ENCODE measurements at places on chromosomes 4 and X. TPM values are rescaled to one million over a fixed set of nuclear protein-coding genes. Genes with fewer than 3 reads are reported as not detected.

SLC10A4 gene
- 7.9 TPM for polyA plus RNA-seq

STBD1 gene
- polyA plus RNA-seq = 2.1 TPM

APELA gene
- polyA plus RNA-seq = not detected

IRS4 gene
- polyA plus RNA-seq = 4.1 TPM

CXorf49 gene
- polyA plus RNA-seq = not detected

CT45A1 gene
- polyA plus RNA-seq = not detected

GAGE12J gene
- not detected for polyA plus RNA-seq

UXT gene
- polyA plus RNA-seq = 74.6 TPM

PHEX gene
- polyA plus RNA-seq = 0.92 TPM

PLP1 gene
- polyA plus RNA-seq = 1,680 TPM

F8A3 gene
- polyA plus RNA-seq = 7.8 TPM

DNA sequence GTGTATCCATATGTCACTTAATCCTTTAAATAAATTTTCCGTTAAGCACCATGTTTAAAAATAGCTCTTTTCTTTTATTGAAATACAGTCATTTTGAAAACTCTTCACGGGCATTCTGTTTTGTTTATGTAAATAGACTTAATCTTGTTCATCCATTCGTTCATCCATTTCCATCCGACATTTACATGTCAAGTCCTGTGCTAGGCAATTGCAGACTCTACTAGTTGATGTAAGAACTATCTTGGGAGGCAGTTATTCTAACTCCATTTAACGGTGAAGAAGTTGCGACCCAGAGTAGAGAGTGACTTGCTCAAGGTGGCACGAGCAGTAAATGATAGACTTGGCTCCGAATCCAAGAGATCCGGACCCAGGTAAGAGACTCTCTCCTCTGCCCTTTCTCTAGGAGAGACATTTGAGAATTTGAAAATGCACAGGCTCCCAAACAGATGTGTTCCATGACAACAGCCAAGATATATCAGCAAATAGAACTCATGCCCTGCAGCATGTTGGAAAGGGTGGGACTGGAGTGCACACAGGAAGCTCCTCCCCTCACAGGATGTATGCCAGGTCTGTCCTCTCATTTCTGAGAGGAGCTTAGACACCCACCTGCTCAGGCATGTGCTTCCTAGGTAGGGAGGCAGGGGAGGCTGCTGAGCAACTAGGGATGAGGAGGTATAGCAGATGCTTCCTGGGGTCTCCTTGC, 64.5 kb downstream of the DRD5 start:
- DNase-seq = no peak

- DNase-seq = no peak
Measured at GRCh38 chrX:133570549-133570948, 155.3 kb upstream of the GPC4 start.

DNA sequence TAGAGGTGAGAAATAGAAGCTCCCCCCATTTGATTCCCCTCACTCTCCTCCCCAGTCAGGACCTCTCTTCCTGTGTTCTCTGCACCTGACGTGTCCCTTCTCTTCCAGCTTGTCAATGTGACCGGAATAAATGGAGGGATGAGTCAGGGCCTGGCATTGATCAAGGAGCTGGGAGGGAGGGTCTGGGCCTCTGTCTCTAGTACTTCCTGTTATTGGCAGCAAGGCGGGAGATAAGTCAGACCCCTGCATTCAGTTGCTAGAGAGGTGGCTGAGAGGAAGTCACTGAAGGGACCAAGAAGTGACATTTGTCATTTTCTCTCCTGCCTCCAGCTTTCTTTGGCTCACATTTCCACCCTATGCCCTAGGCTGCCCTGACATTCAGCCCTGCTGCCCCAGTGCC, 35.1 kb upstream of the ZNF41 start:
- no peak for DNase-seq

DNA sequence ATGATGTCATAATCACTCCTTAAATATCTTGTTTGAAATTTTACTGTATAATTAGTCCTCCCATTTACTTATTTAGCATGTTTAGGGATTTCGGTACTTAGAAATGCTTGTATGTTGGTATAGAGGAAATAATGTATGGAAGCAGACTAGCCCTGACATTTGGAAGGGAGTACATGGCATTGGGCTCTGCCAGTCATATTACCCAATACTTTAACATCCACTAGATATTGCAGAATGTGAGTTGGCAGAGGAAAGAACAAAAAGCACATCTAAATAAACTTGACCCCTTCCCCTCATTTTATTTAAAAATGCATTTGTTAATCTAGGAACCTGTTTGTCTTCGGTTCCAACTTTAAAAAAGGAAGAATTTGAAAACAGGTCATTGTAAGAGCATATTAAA, 77.8 kb downstream of the RS1 start:
- no peak for DNase-seq

- DNase-seq = no peak
Measured at GRCh38 chrX:70755850-70756249, 152.7 kb downstream of the TEX11 start.

GRCh38 chrX:94454159-94454558, 780.2 kb downstream of the FAM133A start:
- DNase-seq = no peak

DNA sequence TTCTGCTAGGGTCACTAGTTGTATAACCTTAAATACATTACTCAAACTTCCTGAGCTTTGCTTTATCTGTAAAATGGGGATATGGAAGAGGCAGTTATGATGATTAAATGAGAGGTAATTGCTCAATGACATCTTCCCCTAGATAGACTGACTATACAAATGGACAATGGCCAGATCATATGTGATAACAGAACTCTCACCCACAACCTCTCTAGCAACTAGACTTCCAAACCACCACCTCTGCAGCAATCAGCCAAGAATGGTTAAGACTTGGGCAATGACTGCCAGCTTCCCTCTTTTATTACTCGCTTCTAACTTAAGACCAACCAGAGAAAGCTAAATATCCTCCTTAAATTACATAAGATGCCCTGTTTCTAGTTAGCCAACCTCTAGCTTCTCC, 2.9 kb upstream of the SEPSECS start:
- DNase-seq = no peak

- DNase-seq = no peak
Measured at GRCh38 chr4:123283371-123283895, 113.2 kb upstream of the SPRY1 start.

DNA sequence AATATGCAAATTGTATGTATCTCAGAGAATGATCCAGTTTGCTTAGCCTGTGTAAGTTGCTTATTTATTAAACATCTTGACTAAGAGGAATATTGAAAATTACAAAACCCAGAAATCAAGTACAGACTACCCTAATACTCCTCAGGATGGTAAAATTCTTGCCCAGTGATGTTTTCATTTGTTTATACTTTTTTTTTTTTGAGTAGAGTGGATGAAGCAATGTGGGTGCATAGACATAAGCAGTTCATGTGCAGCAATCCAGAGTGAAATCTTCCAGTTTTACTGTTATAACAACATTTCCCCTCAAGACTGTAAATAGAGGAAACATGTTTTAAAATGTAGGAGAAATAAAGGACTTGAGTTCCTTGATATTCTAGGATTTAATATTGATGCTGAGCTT, 4.7 kb downstream of the GLRB start:
- DNase-seq = no peak

GRCh38 chrX:46647251-46647650, 73.7 kb downstream of the CHST7 start:
- DNase-seq = peak; percentile 13

DNA sequence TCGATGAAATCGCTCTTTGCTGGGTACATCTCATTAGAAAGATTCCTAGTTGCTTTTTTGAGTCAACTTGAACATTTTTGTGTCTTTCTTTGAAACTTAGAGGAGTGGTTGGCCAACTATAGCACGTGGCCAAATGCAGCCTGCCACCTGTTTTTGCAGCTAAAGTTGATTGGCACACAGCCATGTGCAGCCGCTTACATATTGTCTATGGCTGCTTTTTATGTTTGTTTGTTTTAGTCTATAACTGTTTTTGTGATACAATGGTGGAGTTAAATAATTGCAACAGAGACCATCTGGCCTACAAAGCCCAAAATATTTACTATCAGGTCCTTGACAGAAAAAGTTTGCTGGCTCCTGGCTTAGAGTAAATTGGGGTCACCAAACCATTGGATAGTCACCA, 86.3 kb downstream of the CLCN4 start:
- no peak for DNase-seq

DNA sequence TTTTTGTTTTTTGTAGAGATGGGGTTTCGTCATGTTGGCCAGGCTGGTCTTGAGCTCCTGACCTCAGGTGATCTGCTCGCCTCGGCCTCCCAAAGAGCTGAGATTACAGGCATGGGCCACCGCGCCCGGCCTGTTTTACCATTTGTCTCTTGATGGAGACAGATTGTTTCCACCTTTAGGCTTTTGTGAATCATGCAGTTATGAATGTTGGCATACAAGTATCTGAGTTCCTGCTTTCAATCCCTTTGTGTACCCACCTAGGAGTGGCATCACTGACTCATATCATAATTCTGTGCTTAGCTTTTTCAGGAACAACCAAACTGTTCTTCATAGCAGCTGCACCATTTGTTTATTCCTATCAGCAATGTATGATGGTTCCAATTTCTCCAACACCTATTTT, 20.2 kb upstream of the MGST2 start:
- no peak for DNase-seq

- DNase-seq = no peak
Measured at GRCh38 chrX:136493011-136493410, 4.4 kb upstream of the HTATSF1 start.

DNA sequence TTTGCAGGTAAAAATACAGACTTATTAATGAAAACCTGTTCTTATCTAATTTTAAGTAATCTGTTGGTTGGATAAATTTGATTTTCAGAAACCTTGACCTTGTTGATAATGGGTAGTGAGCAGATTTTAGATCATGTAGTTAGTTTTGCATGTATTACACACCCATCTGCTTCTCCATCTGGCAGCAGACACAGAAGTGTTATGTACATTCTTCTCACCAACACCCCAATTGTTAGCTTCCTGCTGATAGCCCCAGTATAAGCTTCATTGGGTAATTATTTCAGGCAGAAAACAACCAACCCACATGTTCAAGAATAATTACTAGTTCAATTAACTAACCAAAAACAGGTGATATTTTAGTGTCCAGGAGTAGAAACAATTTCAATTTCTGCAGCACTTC, 1740.5 kb upstream of the AGA start:
- DNase-seq = peak; percentile 65

DNA sequence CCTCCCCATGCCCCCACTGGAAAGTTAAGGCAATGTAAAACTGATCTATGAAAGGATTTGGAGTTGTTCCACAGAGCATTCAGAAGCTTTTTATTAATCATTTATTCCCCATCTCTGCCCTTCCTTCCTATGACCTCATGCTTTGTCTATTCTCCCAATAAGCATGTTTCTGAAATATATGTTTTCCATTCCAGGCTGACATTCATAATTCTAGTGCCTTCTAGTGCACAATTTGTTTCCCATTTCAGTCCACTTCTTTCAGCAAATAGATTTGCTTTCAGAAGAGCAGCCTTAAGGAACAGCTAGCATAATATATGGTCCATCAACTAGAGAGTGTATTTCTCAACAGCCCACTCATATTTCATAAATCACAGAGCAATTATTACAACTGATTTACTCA, 77.1 kb upstream of the ATXN3L start:
- DNase-seq = no peak

DNA sequence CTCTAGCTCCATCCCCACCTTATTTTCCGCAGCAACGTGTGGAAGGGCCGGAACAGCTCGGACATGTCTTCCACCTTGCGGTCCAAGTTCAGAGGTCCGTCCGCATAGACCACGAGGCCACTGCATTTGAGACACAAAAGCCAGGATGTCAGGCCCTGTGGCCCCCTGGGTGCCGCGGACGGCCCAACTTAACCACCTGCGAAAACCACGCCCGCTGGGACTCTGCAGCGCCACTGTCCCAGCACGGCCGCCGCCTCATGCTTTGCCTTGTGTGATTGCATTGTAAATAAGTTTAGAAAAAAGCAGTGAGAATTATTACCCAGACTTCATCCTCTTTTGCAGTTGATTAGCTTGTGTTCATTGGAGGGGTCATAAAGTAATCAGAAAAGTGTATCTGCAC, 58.2 kb upstream of the MXD4 start:
- no peak for DNase-seq
